Activated naive CD4-positive, alpha-beta T cell treated with Interleukin-2 at 50 U/mL for 16 hours (primary cell): ENCODE measurements at places on chromosomes 2 and 18.

DNA sequence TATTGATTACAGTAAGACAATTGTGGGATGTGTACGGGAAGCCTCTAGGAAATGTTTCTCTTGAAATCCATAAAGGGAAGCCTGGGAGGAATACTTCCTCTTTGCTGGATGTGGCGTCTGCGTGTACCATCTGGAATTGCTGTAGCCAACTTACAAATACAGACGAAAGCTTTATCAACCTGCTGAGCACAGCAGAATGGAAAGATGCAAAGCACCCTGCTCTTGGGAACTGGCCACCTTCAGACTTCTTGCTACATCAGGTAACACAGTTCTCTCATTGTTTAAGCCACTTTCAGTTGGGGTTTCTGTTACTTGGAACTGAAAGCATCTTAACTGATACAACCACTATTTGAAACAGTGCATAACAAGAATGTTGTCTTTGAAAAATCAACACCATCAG, 213.8 kb downstream of the HRH4 start:
- no peak for DNase-seq

DNA sequence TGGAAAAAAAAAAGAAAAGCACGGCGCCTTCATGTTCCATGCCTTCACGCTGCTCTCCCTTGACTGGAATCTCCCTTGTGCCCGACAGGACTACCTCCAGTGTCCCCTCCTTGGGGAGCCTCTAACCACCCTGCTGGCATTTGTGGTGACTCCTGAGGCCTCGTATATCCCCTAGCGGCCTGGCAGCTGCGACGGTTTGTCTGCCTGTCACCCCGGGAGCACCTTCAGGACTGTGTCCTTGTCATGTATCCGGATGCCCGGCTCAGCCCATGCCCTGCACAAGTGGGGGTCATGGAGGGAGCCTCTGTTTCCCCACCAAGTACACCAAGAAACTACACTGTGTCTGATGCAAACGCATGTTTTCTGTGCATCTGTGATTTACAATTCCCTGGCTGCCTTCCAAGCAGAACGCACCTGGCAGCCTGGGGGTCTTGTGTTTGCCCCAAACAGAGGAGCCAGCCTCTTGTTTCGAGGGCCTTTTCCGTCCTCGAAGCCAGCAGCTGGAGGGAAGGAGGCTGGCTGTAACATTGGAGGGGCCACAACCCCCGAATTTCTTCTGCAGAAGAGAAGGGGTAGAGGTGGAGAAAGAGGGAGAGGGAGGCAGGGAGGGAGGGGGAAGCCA, 18.9 kb downstream of the TWIST2 start:
- DNase-seq: no peak

GRCh38 chr18:13530879-13531387, 195.4 kb downstream of the FAM210A start:
- DNase-seq: no peak

DNA sequence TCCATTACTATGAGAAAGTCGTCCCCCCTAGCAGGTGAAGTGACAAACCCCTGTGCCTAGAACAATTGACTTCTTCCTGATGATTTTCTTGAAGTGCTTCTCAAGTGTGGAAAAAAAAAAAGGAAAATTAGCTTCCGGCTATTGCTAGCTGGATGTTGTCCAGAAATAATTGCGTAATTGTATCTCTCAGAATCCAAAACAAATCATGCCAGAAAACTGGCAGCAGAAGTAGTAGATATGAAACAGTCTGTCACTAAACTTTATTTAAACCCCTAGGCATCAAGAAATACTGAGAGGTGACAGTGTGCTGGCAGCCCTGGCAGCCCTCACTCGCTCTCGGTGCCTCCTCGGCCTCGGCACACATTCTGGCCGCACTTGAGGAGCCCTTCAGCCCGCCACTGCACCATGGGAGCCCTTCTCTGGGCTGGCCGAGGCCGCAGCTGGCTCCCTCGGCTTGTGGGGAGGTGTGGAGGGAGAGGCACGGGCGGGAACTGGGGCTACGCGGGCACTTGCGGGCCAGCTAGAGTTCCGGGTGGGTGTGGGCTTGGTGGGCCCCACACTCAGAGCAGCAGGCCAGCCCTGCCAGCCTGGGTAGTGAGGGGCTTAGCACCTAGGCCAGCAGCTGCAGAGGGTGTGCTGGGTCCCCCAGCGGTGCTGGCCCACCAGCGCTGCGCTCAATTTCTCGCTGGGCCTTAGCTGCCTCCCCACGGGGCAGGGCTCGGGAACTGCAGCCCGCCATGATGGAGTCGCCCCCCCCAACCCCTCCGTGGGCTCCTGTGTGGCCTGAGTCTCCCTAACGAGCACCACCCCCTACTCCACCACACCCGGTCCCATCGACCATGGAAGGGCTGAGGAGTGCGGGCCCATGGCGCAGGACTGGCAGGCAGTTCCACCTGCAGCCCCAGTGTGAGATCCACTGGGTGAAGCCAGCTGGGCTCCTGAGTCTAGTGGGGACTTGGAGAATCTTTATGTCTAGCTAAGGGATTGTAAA, 80.5 kb upstream of the ABCA12 start:
- no peak for DNase-seq

- DNase-seq: no peak
These were observed 41.3 kb upstream of the SATB2 start for GRCh38 chr2:199499005-199499404.

DNA sequence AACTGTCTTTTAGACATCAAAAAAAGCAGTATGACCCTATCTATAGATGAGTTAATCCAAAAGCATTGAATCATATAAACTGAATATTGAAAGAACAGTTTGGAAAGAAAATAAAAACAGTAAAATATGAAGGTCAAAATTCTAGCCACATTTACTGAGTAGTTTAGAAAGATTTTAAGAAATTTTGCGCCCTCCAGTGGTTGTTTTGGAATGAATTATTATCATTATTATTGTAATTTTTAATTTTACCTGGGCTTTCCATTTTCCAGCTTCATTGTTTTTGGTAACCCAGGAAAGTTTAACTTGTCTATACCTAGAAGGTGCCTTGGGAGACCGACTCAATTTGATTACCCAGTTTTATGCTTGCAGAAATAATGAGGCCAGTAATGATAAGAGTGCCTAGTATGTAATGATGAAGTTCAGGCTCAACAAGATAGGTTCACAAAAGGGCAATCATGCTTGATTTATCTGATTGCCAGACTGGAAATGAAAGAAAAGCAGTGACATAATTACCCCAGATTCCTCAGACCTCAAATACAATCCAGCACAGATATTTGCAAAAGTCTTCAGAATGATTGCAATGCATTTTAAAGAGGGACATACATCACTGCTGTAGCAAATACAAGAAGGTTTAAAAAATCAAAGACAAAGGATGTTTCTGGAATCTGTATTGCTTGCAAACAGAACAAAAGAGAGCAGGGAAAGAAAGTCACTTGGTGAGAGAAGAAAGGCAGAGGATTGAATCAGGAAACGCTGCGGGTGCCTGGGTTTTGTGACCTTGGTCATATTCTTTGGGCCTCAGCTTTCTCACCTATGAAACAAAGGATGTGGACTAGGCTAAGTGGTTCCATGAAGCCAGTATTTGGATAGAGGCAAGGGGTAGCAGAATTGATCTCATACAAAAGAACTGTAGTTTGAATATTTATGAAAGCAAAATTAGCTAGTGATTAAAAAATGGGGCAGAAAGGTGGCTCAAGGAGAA, 153.8 kb downstream of the MAP2 start:
- no peak for DNase-seq
